ENCODE measurements at places on chromosomes 2 and 18.

DNA sequence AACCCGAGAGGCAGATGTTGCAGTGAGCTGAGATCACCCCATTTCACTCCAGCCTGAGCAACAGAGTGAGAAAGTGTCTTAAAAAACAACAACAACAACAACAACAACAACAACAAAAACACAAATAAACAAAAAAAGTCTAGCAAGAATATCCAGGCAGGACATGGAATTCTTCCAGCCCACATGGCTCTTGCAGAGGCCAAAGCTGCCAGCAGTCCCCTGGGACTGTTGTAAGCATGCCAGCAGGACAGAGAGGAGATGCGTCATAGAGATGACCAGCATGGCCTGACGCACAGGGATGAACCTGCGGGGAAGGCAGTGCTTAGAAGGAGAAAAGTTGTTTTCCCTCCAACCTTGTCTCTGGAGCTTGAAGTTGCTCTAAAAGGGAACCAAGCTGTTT lies 182.3 kb upstream of the PGAP1 start:
- DNase-seq = no peak

DNA sequence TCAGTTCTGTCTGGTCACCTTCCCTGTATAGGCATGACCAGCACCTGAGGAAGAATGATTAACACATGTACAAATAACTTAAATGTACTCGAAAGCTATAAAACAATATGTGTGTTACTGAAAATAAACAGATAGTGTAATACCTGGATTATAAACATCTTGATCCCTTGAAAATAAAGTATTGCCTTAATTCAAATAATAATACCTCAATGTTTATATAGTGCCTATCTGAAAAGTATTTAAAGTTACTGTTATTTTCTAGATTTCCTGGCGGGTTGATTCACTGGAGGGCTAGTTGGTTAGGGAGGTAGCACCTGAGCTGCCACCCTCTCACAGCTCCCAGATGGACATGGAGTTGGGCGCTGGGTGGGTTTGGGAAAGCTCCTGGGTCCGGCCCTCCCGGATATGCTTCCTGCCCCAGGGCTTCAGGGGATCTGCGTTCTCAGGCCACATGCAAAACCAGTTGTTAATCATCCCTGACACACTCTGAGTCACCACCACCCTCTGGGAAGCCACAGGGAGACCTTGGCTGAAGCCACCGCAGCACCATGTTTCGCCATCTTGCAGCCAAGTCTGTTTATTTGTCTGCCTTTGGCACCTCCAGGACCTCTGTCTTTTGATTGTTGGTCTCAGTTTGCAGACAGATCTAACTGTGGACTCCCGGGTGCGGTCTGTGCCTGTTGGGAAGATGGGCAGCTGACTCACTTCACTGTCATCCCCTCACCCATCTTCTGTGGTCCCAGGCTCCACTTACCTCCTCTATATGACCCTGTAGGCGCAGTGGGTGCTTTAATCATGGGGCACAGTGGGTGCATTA lies 35.3 kb downstream of the RAB31 start:
- peak; percentile 97 for DNase-seq

GRCh38 chr2:240442891-240443715 lies 7.6 kb downstream of the GPC1 start:
- DNase-seq = no peak

- no peak for DNase-seq
These were observed 192.2 kb upstream of the LRRTM1 start for GRCh38 chr2:80496775-80497174.

DNA sequence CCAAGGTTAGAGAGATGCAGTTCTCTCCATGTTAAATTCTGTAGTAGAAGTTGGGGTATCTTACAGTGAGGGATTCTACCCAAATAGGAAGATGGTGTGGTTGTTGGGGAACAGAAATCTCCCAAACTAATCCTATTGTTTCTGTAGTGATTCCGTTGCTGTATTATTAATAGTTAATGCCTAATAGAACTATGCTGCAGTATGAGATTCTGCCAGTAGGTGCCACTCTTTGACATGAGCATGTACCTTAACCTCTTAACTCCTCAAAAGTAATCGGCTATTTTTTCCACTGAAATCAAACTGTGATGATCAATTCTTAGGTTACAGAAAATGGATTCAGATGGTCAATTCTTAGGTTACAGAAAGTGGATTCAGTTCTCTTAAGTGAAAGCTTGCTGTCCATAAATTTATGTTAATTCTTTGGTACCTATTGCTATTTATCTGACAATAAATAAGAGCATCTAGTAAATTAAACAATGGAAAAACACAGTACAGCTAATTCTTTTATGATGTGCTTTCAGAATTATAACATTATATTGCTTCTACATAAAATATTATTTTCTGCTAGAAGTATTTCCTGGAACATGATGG lies 97.9 kb upstream of the DLX2 start:
- no peak for DNase-seq

DNA sequence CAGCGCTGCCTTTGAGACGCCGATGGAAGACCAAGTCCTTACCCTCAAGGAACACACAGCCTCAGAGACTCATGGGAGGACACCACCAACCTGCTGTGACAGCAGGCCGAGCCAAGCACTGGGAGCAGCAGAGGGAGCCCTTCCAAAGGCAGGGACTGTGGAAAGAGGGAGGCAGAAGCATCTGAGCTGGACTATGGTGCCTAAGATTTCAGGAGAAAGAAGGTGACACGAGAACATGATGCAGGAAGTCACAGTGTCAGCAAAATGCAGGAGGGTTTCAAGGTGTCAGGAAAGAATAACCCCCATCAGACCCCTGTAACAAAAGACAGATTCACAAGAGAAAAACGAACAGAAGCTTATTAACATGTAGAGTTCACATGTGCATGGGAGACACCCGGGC lies 24.2 kb upstream of the COX7A2L start:
- no peak for DNase-seq
